ENCODE measurements at places on chromosomes 6 and 20.

- no peak for DNase-seq
Measured at GRCh38 chr6:79421001-79421411, 116.2 kb downstream of the LCA5 start.

DNA sequence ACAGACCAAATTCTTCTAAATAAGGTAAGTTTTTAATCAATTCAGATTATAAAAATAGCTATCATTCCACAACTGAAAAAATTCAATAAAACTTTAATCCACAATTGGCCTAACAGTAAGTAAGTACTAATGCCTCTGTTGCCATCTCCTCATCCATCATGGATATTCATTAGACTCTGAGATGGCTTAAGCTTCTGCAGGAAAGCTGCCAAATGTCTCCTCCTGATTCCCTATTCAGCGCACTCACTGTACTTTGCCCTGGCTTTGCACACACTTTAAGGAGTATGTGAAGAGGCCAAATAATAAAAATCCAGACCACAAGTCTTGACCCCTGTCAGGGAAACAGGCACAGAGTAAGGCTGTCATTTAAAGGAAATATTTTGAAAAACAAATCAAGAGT, 23.6 kb downstream of the PGM3 start:
- no peak for DNase-seq

- DNase-seq: no peak
Measured at GRCh38 chr20:33490023-33490933, at the start of gene CBFA2T2. Gene CBFA2T2, plus strand, starts transcription at chr20:33490096. Its CDS starts 172 bp downstream, at chr20:33490268.

DNA sequence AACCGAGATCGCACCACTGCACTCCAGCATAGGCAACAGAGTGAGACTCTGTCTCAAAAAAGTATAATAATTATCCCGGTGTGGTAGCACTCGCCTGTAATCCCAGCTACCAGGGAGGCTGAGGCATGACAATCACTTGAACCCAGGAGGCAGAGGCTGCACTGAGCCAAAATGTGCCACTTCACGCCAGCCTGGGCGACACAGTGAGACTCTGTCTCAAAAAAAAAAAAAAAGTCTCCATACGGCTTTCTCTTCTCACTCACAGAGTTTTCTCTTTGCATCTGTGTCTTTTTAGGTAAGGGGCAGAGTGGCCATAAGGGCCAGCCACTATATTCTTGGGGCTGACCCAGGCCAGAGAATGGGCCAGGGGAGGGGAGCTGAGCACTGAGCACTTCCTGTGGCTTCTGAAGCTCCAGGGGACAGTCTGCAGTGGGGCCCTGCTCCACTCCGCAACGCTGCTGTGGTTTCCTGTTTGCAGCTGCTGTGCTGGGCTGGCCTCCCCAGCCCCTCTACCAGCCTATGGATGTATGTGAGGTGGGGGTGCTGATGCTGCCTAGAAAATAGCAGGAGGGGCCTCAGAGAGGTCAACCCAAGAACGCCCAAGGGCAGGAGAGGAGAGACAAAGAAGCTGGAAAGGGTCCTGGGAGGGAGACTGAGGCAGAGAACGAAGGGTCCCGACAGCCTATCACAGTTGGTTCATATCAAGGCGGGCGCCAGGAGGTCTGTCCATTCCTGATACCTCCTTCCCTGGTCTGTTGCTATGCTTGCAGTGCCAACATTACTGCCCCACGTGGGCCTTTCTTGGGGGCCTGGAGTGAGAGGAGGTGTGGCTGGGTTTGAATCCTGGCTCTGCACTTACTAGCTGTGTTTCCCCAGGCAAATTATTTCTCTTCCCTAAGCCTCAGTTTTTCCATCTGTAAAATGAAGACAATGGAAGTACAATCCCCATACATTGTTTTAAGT, 16.0 kb downstream of the SLA2 start:
- DNase-seq: peak; percentile 16

DNA sequence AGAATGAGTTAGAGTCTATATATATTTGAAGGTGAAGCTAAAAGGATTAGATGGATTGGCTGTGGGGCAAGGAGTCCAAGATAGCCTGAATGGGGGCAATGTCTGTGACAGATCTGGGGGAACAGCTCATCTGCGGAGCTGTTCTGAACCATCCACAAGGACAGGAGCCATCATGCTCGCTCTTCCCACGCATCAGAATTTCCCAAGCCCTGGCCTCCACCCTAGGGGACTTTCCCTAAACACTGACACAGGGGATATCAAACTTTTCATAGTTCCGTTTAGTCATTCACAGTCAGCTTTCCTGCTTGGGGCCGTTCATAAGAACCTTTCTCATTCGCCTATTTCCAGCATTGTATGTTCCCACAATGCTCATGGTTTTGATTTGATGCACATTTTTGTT, 37.6 kb upstream of the CCN6 start:
- no peak for DNase-seq

- DNase-seq: no peak
Measured at GRCh38 chr6:75347898-75348610, 63.5 kb upstream of the TMEM30A start.

DNA sequence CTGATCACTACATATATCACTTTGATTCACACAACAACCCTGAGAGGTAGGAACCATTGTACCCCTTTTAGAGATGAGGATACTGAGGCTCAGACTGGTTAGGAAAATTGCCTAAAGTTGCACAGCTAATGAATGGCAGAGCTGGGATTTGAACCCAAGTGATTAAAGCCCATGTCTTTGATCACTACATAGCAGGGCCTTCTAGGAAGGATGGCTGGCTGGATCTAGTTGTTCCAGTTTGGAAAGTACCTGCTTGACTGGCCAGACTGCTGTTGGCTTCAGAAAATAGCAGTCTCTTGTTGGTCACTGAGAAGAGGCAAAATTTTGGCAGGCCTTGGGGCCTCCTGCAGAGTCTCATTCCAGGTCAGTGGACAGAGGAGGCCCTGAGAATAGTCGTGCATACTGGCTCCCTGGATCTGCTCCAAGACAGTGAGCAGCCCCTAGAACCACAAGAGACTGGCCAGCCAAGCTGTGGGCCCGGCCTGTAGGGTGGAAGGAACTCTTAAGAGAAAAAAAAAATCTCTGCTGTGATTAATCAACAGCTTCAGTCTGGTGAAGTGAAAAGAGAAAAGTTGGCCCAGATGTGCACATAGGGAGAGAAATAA, 17.5 kb downstream of the PPARD start:
- no peak for DNase-seq

DNA sequence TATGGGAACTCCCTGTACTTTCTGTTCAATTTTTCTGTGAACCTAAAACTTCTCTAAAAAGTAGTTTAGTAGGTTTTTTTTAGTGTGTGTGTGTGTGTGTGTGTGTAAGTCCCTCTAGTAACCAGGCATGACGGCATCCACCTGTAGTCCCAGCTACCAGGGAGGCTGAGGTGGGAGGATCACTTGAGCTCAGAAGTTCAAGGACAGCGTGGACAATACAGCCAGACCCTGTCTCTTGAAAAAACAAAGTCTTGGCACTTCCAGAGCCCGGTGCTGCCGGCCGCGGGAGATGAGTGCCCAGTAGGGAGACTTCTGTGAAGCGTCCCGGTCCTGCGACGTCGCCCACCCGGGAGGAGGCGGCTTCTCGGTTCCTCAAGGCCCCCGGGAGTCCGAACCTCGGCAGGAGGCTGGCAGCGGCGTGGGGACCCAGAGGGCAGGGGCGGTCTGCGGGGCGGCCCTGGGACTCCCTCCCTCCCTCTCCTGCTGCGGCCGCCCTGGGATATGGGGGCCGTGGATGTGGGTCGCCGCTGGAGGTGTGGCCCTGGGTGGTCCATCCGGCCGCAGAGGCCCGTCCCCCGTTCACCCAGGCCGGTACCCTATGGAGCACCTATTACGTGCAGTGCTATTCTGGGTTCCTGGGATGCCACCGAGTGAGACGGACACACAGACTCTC, 78.0 kb upstream of the SIRPG start:
- no peak for DNase-seq

DNA sequence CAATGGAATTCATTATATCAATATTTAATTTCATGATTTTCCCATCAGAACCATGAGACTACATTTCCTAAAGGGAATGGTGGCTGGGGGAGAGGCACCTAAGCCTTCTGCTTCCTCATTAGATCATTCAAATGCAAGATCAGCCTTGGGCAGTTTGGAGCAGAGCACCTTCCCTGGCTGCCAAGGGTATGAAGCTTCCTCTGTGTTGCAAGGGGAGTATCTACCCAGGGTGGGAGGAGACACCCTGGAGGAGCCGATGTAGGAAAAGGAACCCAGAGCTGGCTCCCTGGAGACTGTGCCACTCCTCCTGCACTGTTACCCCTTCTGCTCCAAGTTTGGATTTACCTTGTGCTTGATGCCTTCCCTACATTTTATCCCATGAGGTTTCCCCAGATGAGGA, 299.7 kb upstream of the PRDM1 start:
- DNase-seq: no peak

DNA sequence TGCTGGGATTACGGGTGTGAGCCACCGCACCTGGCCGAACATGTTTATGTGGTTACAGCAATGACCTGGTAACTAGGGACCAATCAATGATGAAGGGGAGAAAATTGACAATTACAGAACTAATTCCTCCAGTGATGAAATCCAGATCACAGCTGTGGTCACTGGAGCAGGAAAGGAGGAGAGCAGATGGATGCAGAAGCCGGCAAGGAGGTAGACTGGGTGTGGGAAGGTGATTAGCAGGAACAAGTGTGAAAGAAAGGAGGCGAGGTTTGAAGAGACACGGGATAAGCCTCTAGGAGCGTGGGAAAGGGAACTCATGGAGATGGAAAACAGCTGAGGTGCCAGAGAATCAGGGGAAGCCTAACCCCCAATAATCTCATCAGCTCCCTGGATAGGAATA, 17.2 kb upstream of the SPAG4 start:
- DNase-seq: no peak

DNA sequence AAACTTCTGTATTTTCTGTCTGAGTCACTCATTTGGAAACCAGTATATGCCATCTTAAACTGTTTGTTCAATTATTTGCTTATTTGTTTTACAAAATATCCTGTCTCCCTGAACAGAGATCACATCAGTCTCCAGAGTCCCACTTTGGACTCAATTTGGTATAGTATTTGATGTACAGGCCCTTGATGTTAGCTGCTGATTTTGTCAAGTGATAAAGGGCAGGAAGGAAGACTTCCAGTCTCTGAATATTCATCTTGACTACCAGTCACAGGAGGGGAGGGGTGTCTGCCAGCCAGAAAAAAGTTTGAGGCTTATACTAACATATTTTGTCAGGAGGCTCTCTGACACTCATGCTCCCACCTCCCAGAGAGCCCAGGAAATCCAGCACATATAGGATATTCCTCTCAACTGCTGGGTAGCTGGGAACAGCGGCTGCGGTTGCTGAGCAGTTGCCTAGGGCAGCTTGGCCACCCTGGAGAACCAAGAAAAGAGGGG, 376.8 kb upstream of the RUNX2 start:
- no peak for DNase-seq

DNA sequence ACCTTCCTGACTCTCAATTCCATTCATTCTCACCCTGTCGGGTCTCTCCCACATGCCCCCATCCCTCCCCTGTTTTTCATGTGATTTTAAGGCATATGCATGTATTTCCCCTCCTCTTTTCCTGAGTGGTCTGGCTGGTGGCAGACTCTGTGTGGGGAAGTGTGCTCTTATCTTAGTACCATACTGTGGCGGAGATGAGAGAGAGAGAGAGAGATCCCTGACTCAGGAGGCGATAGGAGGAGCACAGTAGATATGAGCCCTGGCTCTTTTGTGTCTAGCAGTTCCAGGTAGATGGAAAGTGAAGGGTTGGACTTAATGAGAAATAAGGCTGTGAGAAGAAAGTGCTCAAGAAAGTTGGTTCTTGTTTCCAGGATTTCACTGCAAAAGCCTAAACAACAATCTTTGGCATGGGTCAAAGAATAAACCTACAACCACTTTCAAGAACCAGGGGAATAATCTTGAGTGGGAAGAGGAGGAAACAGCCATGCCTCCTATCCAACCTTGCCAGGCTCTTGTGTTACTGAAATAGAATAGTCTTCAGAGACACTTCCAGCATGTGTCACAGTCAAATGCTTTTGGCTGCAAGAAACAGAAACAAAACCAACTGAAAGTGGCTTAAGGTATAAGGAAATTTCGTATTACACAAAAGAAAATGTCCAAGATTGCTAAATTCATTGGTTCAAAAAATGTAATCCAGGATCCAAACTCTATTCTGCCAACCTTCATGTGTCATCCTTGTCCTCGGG, 123.8 kb upstream of the MYLIP start:
- DNase-seq: no peak

DNA sequence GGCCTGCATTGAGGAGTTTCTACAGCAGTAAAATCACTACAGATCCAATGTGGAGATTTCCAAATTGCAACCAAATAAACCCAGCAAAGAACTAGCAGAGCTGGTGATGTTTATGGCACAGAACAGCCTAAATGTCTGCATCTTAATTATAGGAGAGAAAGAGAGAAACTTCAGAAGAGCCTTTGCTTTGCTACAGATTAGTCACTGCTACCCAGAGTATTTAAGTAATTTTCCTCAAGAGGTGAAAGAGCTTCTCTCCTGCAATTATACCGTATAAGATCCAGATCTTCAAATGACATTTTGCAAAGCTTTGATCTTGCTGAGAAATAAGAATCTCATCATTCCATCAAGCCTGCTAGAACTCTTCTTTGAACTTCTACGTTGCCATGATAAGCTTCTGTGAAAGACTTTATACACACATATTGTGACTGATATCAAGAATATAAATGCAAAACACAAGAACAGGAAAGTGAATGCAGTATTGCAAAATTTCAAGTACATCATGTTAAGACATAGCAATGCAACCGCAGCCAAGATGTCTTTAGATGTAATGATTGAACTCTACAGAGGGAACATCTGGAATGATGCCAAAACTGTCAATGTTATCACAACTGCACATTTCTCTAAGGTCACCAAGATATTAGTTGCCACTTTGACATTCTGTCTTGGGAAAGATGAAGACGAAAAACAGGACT, 48.0 kb downstream of the MKKS start:
- no peak for DNase-seq
